Activated CD4-positive, alpha-beta T cell treated with anti-CD3 and anti-CD28 coated beads for 24 hours (primary cell): ENCODE measurements at places on chromosomes 2 and 18.

DNA sequence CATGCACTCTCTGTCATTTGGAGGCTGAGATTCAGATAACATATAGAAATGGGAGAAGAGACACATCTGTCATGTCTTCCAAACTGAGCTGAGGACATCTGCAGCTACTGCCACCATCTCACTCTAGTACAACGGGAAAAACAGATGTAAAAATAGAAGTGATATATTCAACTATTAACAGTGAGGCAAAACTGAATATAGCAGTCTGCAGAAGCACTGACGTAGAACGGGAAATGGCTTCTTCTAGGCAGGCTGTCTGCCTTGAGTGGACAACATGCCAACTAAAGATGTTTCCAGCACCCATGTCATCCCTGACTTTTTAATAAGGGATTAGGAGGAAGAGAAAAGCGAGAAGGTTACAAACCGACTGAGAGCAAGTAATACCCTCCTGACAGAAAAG, 51.6 kb downstream of the MRPL33 start:
- no peak for DNase-seq

- DNase-seq = no peak
These were observed 68.0 kb upstream of the CRIM1 start for GRCh38 chr2:36287363-36288275.

GRCh38 chr2:22907330-22907729, 477.6 kb upstream of the KLHL29 start:
- DNase-seq = no peak

GRCh38 chr2:237430861-237431260, 16.9 kb upstream of the COL6A3 start:
- no peak for DNase-seq

GRCh38 chr18:26710470-26711096, 154.9 kb downstream of the AQP4 start:
- no peak for DNase-seq

GRCh38 chr2:16546128-16546754, 119.4 kb downstream of the CYRIA start:
- no peak for DNase-seq
